ENCODE measurements at places on chromosomes 16 and 17.
A peak's percentile ranks its signal among the peaks of the same experiment; 100 is the strongest.

GRCh38 chr16:66131895-66132294, 234.6 kb upstream of the CDH5 start:
- DNase-seq, result peak; percentile 16

DNA sequence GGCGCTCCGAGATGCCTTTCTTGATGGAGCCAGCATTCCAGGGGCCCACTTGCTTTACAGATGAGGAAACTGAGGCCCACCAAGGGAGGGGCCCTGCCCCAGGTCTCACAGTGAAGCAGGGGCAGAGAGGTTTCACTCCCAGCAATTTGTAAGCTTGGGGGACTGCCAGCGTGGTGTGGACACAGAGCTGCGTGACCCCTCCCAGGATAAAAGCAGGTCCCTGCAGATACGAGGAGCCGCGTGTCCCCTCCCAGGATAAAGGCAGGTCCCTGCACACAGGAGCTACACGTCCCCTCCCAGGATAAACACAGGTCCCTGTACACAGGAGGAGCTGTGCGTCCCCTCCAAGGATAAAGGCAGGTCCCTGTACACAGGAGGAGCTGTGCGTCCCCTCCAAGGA, 11.7 kb downstream of the JPH3 start:
- DNase-seq, result no peak

DNA sequence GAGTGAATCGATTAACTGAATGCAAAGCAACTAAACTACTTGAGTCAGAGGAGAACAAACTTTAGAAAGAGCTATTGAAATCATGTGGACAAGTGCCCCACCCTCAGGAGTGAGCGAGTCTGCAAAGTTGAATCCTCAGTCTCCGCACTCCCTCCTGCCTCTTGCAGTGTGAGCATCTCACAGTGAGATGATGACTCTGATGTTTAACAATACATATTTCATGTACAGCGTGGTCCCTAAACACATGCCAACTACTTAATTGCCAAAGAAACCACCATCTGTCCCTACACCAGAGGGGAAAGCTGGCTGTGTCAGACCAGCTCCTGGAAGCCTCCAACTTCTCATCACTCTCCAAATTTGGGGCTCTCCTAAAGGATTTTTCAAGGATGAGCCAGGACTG, 31.2 kb downstream of the PIMREG start:
- no peak for DNase-seq

DNA sequence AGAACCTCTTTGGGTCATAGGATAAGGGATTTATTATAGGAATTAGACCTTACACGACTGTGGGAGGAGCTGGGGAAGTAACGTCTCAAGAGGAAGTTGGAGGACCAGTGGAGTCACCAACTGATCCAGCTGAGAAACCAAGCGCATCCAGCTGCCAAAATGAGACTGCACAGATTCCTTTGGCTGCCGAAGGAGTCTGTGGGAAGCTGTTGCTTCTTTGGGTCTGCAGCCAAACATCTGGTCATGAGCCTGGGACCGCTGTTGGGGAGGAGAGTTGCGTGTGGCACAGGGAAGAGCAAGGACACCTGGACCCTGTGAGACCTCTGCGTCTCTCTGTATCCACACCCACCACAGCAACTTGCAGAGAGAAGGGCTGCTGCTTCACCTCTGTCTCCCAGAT, 2.4 kb upstream of the NACA2 start:
- DNase-seq, result no peak
